ENCODE measurements at places on chromosomes 3 and 15.
A peak's percentile ranks its signal among the peaks of the same experiment; 100 is the strongest.

- no peak for DNase-seq
Observed at GRCh38 chr3:197541756-197542539, 13.8 kb downstream of the BDH1 start.

GRCh38 chr3:159586571-159587202 is 401.9 kb upstream of the IL12A start:
- DNase-seq: no peak

GRCh38 chr3:61340931-61341461 is 89.7 kb upstream of the FHIT start:
- DNase-seq: no peak

DNA sequence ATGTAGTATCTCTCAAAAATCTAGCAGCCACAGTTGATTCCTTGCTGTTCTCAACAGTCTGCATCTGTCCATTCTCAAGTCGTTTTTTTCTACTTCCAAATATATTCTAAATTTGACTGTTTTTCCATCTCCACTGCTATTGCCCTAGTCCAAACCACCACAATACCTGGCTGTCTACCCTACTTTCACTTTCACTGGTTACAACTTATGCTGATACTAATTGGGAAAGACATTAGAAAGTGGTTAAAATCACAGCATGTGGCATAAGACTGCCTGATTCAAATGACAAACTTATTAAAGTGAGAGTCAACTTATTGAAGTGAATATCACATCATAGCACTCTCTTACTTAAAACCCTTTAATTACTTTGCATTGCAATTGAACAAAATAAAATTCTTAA is 72.6 kb downstream of the CHST2 start:
- no peak for DNase-seq

DNA sequence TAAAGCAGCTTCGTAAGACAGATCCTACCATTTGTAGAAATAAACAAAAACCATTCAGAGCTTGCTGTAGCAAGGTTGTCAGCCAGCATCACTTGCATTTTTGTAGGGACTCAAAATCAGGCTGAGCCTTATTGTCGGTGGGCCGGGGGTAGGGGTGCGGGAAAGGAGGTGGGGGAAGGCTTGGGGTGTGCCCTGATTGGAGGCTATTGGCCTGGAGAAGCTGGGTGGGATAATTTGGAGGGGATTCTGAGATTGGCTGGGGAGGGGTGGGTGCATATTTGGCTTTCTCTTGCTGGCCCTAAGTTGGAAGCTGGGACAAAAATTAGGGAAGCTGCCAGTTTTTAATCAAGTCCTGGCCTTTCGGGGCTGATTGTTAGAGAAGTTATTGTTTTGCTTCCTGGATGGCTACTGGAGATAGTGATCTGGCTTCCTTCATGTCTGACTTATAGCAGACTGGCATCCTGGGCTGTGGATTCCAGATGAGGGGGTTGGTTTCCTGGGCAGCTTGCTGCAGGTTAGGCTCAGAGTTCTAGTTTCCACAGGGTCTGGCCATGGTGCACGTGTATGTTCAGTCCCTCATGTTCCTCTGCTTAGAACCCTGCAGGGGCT is 22.8 kb downstream of the STOML1 start:
- no peak for DNase-seq

DNA sequence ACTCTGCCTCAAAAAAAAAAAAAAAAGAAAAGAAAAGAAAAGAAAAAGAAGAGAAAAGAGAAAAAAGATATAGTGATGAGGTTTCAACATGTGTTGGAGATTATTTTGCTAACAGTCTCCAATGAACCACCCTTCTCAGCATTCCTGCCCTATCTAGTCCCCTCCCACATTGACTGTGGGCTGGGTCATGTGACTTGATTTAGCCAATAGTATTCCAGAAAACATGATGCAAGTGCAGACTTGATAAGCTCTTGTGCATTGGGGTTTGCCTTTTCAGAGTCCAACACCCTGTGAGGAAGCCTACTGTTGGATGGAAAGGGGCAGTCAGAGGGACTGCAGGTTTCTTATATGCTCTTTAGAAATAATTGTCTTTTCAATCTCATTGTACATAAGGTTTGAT is 37.8 kb upstream of the MED12L start:
- no peak for DNase-seq

DNA sequence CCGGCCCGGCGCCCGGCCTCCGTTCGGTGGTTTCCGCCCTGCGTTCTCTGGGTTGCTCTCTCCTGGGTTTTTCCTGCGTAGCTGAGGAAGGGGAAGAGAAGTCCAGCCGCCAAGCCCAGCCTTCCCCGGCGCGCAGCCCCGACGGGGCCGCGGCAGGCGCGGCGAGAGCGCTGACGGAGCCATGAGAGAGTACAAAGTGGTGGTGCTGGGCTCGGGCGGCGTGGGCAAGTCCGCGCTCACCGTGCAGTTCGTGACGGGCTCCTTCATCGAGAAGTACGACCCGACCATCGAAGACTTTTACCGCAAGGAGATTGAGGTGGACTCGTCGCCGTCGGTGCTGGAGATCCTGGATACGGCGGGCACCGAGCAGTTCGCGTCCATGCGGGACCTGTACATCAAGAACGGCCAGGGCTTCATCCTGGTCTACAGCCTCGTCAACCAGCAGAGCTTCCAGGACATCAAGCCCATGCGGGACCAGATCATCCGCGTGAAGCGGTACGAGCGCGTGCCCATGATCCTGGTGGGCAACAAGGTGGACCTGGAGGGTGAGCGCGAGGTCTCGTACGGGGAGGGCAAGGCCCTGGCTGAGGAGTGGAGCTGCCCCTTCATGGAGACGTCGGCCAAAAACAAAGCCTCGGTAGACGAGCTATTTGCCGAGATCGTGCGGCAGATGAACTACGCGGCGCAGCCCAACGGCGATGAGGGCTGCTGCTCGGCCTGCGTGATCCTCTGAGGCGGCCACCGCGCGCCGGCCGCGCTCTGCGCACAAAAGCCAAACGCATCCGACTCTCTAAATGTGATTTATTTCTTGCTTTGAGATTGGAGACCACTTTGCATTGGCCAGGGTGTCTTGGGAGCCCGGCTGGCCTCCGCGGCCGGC is 727 bp downstream of the RAP2B start:
- DNase-seq: peak; percentile 48

GRCh38 chr15:82803793-82804574 is 1.9 kb downstream of the FSD2 start:
- DNase-seq: no peak

DNA sequence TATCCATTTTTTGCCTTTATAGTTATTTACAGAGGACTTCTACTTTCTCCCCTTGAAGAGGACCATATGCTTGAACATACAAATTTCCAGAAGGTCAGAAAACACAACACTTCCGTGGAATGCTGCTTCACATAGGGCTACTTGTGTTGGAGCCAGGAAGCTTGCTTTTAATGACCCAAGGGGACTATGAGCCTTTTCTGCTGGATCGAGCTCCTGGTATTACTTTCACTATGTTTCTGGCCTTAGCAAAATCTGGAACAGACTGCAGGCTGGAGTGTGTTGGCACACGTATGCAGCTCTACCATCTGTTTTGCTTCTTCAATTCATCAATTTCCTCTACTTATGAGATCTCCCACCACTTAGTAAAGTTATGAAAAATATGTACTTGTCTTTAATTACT is 69.3 kb upstream of the CBLB start:
- no peak for DNase-seq

DNA sequence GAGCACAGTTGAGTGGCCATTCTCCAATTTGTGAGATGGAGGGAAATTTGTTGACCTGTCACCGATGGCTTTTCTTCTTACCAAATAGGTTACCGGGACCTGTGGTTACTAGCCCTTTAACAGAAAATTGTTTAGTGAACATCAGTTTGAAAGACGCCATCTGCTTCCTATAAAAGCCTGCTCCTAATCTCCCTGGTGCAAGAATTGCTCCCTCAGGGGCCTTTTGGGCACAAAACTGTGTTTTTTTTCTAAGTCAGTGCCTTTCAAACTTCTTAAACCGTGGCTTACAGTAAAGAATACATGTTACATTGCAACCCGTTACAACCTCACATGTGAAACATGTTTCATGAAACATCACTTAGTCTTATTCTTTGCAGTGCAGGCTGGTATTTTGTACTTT is 15.0 kb downstream of the CACNA2D3 start:
- no peak for DNase-seq

DNA sequence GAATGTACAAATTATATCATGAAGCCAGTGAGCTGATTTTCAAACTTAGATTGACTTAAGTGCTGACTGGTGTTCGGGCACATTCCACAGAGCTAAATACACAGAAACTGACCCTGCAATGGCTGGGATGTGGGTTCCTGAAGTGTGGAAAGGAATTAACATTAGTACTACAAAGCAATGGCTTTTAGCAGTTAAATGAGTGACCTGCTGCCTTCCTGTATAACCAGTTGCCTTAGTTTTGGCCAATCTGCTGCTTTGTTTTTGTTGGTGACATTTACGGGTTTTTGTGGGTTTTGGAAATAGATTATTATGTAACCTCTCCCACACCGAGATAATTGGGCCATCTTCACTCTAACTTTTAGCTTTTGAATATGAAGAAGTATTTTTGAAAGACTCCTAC is 2.4 kb upstream of the SKIC8 start:
- no peak for DNase-seq

DNA sequence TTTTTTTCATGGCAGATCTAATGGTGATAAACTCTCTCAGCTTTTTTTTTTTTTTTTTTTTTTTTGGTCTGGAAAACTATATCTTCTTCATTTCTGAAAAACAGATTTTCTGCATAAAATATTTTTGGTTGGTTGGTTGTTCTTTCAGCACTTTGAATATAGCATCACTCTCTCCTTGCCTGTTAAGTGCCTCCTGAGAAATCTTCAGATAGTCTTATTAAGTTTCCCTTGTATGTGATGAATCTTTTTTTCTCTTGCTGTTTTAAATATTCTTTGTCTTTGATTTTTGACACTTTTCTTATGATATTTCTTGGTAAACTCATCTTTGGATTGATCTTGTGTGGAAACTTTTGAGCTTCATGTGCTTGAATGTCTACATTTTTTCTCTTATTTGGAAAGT is 44.2 kb upstream of the OSTN start:
- DNase-seq: no peak

DNA sequence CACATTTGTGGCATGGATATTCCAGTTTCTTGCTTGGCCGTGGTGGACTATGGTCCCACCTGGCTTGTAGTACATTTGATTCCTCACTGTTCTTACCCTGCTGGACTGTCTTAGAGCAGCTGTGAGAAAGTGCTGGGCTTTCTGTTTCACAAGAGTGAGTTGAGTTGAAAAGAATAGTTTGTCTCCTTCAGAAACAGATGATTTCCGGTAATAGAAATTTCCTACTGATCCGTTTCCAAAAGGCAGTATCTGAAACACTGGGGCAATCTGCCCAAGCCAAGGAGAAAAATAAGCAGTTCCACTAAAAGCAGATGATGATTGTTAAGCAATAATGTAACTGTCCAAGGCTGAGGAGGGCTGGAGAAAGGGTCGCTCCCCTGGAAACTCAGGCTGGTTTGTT is 96.0 kb downstream of the SUCLG2 start:
- no peak for DNase-seq

DNA sequence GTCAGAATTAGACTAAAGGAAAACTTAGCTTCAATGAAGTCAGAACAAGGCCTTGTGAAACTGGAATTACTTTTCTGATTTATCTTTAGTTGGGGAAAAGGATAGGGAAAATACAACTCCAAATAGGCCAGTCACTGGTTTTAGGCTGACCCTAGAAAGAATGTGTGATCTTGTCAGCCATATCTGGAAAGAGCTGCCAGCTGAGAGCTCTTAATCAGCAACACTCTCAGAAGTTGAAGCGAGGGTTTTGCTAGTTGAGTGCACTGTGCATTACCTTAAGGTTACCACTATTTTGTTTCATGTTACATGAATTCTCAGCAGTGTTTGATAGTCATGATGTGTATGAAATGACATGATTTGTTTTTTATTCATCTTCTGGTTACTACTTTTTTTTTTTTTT is 905.3 kb upstream of the ALCAM start:
- no peak for DNase-seq

DNA sequence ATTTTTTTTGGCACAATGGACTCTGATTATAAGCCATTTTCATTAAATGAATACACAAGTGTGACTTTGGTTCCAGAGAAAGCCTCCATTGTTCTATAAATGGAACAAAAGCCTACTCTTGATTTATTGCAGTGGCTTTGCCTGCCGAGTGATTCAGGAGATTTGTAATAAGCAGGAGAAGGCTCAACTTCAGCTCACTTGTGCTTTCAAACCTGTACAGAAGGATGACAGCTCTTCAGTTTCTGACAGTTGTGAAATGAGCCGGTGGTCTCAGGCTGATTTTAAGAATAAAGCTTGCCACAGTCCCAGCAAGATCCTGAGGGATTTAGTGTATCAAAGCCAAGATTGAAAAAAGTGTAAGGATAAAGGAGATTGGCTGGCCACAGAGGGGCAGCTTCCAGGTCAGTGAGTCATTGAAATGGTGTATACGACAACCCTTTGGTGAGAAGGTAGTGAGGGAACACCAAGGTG is 438.8 kb upstream of the TGFBR2 start:
- DNase-seq: no peak

GRCh38 chr15:59896663-59897074 is 107.4 kb upstream of the FOXB1 start:
- no peak for DNase-seq

DNA sequence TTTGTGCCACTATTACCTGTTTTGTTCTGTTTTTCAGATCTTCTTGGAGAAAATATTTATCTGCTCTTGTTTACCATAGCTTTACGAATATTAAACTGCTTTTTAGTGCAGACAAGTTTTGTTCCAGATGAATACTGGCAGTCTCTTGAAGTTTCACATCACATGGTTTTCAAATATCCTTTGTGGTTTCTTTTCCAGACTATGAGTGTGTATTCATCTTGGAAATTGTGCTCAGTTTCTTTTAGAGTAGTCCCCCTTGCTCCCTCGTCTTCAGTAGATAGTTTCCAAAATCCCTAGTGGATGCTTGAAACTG is 1.2 kb downstream of the PIGB start:
- no peak for DNase-seq

- DNase-seq: no peak
Observed at GRCh38 chr3:165641569-165642310, 195.5 kb downstream of the BCHE start.

- no peak for DNase-seq
Observed at GRCh38 chr3:5264896-5265770, 77.6 kb downstream of the EDEM1 start.

GRCh38 chr3:126852511-126852910 is 130.4 kb upstream of the PLXNA1 start:
- DNase-seq: no peak

Measured in stimulated activated CD4-positive, alpha-beta T cell treated with anti-CD3 and anti-CD28 coated beads, Interleukin-1b, Interleukin-23, amount 100 ng/mL, for 48 hours (primary cell).